Nephron progenitor cell (in vitro differentiated cells): ENCODE measurements at places on chromosomes 1 and 21.

- DNase-seq = no peak
- H3K4me1 ChIP-seq = peaks cover 37% of the 10 kb centered on the region
- peak overlapping the region; percentile 59 for H3K27ac ChIP-seq
- peak overlapping the region; percentile 95 for H3K4me3 ChIP-seq
- H3K27me3 ChIP-seq = peaks cover 19% of the 10 kb centered on the region
- H3K36me3 ChIP-seq = no peaks in the 10 kb centered on the region
Observed at GRCh38 chr1:228108055-228108690, 926 bp downstream of the MRPL55 start.

DNA sequence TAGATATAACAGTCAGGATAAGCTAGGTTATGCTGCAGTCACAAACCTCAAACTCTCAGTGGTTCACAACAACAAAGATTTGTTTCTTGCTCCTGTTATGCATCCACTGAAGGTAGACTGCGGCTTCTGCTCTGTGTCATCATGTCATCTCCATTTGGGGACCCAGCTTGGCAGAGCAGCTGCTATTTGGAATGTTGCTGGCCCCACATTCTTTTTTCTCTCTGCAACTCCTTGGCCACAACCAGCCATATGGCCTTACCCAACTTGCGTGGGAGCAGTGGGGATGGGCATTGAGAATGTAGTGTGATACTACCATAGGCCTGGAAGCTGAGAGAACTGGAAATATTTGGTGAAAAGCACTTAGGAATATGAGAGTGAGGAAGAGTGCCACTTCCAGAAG lies 26.4 kb downstream of the AGO4 start:
- H3K27me3 ChIP-seq = peaks cover 3% of the 10 kb centered on the region
- no peak overlapping the region for H3K4me3 ChIP-seq
- H3K27ac ChIP-seq = no peak overlapping the region

- H3K27ac ChIP-seq = no peak overlapping the region
- no peaks in the 10 kb centered on the region for H3K36me3 ChIP-seq
- no peak overlapping the region for H3K4me3 ChIP-seq
- no peak for DNase-seq
- peaks cover 73% of the 10 kb centered on the region for H3K4me1 ChIP-seq
- peaks cover 52% of the 10 kb centered on the region for H3K27me3 ChIP-seq
Observed at GRCh38 chr1:201454608-201455007, 14.4 kb downstream of the PHLDA3 start.

DNA sequence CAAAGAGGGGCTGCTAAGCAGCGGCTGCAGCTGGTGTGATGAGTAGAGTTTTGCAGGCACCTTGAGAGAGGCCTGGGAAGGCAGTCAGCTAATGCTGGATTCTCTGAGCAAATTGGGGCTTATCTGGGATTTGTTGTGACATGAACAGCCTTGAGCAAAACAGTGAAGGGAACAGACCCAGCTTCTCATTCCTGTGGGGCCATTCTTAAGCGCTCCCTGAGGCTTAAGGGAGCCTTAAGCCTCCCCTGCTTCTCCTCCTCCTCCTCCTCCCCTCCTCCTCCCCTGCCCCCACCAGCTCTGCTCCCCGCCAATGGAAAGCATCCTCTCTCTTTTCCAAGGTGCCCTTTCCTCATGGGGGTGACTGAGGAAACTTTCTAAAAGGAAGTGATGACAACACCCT lies 21.3 kb downstream of the HMGCS2 start:
- H3K27me3 ChIP-seq = peaks cover 18% of the 10 kb centered on the region
- H3K4me1 ChIP-seq = peaks cover 18% of the 10 kb centered on the region
- DNase-seq = no peak
- H3K27ac ChIP-seq = no peak overlapping the region
- H3K36me3 ChIP-seq = peaks cover 13% of the 10 kb centered on the region

DNA sequence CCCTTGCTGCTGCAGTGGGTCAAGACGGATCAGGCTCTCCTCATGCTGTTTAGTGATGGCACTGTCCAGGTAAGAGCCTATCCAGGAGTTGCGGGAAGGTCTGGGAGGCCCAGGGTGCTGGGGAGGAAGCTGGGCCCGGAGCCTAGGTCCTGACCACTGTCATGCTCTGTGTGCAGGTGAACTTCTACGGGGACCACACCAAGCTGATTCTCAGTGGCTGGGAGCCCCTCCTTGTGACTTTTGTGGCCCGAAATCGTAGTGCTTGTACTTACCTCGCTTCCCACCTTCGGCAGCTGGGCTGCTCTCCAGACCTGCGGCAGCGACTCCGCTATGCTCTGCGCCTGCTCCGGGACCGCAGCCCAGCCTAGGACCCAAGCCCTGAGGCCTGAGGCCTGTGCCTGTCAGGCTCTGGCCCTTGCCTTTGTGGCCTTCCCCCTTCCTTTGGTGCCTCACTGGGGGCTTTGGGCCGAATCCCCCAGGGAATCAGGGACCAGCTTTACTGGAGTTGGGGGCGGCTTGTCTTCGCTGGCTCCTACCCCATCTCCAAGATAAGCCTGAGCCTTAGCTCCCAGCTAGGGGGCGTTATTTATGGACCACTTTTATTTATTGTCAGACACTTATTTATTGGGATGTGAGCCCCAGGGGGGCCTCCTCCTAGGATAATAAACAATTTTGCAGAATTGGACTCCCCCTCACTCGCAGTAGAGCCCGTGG lies 1.7 kb downstream of the DYNLT4 start:
- no peaks in the 10 kb centered on the region for H3K27me3 ChIP-seq
- peaks cover 16% of the 10 kb centered on the region for H3K36me3 ChIP-seq
- H3K4me1 ChIP-seq = peaks cover 68% of the 10 kb centered on the region
- H3K27ac ChIP-seq = peak overlapping the region; percentile 77
- no peak for DNase-seq

DNA sequence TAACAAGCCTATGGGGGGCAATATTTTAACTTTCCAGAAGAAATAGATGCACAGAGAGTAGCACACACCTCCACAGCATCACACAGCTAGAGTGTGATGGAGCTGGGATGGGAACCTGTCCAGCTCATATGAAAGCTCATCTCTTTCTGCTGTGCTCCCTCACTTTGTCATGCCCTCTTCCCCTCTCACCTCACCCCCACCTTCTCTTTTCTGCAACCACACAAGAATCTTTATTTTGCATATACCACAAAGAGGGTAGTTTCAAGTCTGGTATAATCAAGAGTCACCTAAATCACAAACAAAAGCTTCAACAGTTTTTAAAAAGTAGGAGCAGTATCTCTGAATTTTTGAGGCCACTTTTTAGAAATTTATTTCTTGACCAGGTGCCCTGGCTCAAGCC lies 22.6 kb downstream of the FOXD2 start:
- no peaks in the 10 kb centered on the region for H3K36me3 ChIP-seq
- DNase-seq = no peak
- H3K27me3 ChIP-seq = peaks cover 90% of the 10 kb centered on the region
- H3K4me3 ChIP-seq = no peak overlapping the region
- H3K27ac ChIP-seq = no peak overlapping the region

- no peak overlapping the region for H3K27ac ChIP-seq
- H3K4me3 ChIP-seq = no peak overlapping the region
- H3K36me3 ChIP-seq = no peaks in the 10 kb centered on the region
- H3K4me1 ChIP-seq = peaks cover 7% of the 10 kb centered on the region
Observed at GRCh38 chr1:235708390-235708962, 58.9 kb upstream of the GNG4 start.

- peaks cover 21% of the 10 kb centered on the region for H3K36me3 ChIP-seq
- H3K4me3 ChIP-seq = no peak overlapping the region
- peaks cover 8% of the 10 kb centered on the region for H3K4me1 ChIP-seq
- H3K27me3 ChIP-seq = no peaks in the 10 kb centered on the region
- DNase-seq = no peak
- no peak overlapping the region for H3K27ac ChIP-seq
Observed at GRCh38 chr21:30713766-30714165, 4.8 kb downstream of the KRTAP21-3 start.

- H3K4me3 ChIP-seq = no peak overlapping the region
- H3K27ac ChIP-seq = no peak overlapping the region
- H3K27me3 ChIP-seq = peaks cover 15% of the 10 kb centered on the region
- no peak for DNase-seq
Observed at GRCh38 chr1:100528871-100529270, 9.1 kb upstream of the GPR88 start.

DNA sequence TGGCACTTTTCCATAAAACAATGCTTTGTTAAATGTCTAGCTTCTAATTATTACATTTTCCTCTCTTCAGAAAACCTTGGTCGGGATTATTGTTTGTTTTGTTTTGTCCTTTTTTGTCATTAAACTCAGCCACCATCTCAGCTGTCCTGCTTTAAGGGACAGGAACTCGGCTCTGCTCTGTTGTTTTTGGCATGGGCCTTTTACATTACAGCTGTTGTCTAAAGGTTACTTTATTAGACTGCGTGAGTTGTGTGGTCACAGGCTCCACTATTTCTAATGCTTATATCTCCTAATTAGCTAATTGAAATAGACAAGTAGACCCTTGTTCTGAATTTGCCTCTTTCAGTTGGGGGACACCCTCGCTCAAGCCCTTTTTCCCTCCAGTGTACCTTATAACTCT lies 1.6 kb downstream of the PALMD start:
- H3K27ac ChIP-seq = no peak overlapping the region
- no peak overlapping the region for H3K4me3 ChIP-seq
- H3K27me3 ChIP-seq = peaks cover 10% of the 10 kb centered on the region
- DNase-seq = no peak
- peaks cover 24% of the 10 kb centered on the region for H3K4me1 ChIP-seq

GRCh38 chr1:17161137-17161740 lies 42.0 kb upstream of the PADI2 start:
- no peaks in the 10 kb centered on the region for H3K36me3 ChIP-seq
- H3K4me1 ChIP-seq = no peaks in the 10 kb centered on the region
- H3K27me3 ChIP-seq = peaks cover 16% of the 10 kb centered on the region
- no peak for DNase-seq
- no peak overlapping the region for H3K27ac ChIP-seq

DNA sequence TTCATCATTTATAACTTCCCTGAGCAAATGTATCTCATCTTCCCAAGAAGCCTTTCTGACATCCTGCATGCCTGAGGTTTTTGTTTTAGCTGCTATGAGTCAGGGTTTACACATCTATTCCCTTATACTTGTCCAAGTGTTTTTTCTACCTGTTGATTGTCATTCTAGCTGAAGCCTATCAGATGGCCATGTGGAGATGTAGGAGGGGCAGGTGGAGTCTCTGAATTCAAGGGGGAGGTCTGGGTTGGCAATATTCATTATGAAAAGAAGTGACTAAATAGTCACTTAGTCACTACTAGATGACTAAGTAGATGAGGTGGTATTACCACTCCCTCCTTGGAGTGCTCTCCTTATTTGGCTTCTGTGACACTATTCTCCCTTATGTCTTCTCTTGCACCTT lies 52.4 kb downstream of the XCL1 start:
- H3K27me3 ChIP-seq = peaks cover 4% of the 10 kb centered on the region
- H3K27ac ChIP-seq = no peak overlapping the region
- no peak overlapping the region for H3K4me3 ChIP-seq

GRCh38 chr1:53590531-53591515 lies 131.6 kb downstream of the DMRTB1 start:
- DNase-seq = no peak
- peaks cover 54% of the 10 kb centered on the region for H3K4me1 ChIP-seq
- H3K36me3 ChIP-seq = no peaks in the 10 kb centered on the region
- peaks cover 35% of the 10 kb centered on the region for H3K27me3 ChIP-seq
- no peak overlapping the region for H3K27ac ChIP-seq

DNA sequence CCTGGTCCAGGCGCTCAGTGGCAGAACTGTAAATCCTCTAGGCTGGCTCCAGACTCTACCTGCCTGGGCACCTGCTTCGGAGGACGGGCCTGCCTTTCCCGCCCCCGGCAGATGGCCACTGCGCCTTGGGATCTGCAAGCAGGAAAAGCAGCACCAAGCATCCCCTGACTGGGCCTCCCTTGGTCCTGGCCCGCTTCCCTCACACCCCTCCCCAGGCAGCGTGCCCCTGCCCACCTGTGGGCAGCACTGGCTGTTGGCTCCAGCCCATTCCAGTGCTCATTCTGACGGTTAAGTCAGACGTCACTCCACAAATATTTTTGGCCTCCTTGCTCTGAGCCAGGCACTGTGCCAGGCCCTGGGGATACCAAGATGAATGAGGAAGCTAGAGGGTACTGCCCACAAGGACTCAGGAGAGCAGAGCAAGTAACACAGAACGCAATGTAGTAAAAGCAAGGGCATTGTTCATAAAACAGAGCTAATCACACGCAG lies 22.0 kb upstream of the BLACAT1 start:
- H3K27me3 ChIP-seq = peaks cover 32% of the 10 kb centered on the region
- H3K4me3 ChIP-seq = no peak overlapping the region
- H3K27ac ChIP-seq = no peak overlapping the region
- DNase-seq = no peak
- no peaks in the 10 kb centered on the region for H3K36me3 ChIP-seq

- H3K27me3 ChIP-seq = peaks cover 4% of the 10 kb centered on the region
- peaks cover 42% of the 10 kb centered on the region for H3K4me1 ChIP-seq
- H3K27ac ChIP-seq = no peak overlapping the region
- no peaks in the 10 kb centered on the region for H3K36me3 ChIP-seq
- H3K4me3 ChIP-seq = no peak overlapping the region
- DNase-seq = no peak
Observed at GRCh38 chr1:154485106-154485505, 16.9 kb upstream of the TDRD10 start.

DNA sequence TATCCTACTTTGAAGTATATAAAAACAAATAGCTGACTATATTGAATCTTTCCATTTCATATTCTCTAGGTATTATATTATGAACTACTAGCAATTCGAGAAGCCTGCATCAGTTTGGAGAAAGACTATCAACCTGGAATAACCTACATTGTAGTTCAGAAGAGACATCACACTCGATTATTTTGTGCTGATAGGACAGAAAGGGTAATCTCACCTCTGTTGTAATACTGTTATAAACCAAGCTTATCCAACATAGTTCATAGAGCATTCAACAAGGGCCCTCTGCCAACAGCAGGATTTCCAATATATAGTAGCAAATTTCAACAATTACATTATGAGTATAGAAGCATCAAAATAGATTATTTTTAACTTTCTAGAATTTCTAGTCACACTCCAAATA lies 43.7 kb upstream of the TEKT2 start:
- H3K36me3 ChIP-seq = peaks cover 59% of the 10 kb centered on the region
- H3K27me3 ChIP-seq = no peaks in the 10 kb centered on the region
- H3K4me3 ChIP-seq = no peak overlapping the region
- no peaks in the 10 kb centered on the region for H3K4me1 ChIP-seq
- no peak overlapping the region for H3K27ac ChIP-seq
- DNase-seq = no peak

DNA sequence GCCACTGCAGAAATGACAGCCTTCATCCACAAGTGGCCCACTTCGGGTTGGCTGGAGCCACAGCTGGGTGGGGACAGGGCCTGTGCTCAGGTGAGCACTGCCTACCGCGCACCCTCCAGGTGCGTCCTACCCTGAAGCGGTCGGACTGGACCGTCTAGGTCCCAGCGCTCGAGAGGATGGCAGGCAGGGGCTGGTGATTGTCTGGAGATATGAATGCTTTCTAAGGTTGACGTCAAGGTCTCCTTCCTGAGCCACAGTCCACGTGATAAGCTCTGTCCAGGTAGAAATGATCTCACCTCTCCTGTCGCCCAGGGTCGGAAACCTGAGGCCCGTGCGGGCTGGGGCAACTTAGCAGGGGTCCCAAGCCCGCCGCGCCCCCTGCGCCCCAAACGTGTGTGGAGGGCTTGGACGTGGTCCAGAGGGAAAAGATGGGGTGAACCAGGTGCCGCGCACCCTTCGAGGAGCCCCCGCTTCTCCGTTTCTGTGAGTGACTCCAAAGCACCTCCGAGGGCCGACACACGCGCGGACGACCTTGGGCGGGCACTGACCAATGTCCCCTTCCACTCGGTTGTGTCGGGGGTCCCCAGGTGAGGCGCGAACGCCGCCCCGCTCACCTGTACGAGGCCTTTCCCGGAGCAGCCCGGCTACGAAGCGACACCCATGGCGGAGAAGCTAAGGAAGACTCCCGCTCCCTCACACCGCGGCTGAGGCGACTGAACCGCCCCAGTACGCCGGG lies 853 bp upstream of the DOP1B start:
- H3K36me3 ChIP-seq = peaks cover 2% of the 10 kb centered on the region
- H3K27me3 ChIP-seq = peaks cover 69% of the 10 kb centered on the region
- H3K4me1 ChIP-seq = peaks cover 9% of the 10 kb centered on the region
